ENCODE measurements at places on chromosomes 2 and 18.

DNA sequence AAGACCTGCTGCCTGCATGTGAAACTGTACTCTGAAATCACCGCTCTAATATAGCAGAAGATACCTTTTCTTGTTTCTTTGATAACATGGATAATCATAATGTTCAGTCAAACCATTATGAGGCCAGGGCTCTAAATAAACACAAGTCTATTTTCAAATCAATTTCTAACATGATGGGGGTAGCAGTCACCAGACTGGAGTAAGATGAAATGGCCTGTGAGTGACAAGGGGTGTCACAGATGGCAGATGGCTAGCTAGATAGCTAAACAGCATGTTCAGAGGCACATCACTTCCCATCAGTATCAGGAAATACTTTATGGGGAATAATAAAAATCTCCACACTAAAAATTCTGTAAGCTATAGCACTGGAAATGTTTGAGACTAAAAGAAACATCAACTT lies 14.0 kb downstream of the MBD2 start:
- peak; percentile 32 for DNase-seq

DNA sequence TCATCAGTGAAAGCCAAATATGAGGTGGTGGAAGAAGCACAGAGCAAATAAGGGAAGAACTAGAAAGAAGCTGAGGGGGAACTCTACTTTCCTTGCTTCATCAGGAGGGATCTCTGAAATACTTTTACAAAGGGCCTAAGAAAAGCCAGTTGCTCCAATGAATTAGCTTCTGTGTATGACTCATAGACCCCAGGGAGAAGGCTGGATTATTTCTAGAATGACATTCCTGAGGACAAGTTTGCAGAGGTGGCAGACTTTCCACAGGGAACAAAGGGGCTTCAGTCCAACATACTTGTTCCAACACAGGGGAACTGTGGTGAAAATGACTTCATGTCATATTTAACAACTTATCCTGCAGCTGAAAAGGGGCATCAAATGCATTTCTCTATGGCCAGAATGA lies 29.0 kb downstream of the DOK1 start:
- no peak for DNase-seq

GRCh38 chr2:27967076-27967475 lies 76.5 kb downstream of the BABAM2 start:
- no peak for DNase-seq

DNA sequence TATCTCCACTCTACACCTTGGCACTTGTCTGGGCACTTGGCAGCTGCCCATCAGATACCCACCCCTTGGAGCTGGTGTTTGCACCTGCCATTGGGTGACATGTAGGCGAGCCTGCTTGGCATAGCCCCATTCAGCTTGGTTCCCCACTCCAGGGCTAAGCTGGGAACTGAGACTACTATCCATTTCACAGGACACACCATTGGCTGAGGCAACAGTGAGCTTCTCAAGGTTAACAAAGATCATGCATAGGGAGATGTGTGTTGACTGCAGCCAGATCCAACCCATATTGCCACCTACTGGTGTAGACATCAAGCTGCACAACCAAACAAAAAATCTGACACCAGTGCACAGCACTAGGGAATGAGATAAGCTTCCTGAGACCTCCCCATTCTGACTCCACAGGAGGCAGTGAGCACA lies 1389.8 kb upstream of the TMEFF2 start:
- peak; percentile 38 for DNase-seq

DNA sequence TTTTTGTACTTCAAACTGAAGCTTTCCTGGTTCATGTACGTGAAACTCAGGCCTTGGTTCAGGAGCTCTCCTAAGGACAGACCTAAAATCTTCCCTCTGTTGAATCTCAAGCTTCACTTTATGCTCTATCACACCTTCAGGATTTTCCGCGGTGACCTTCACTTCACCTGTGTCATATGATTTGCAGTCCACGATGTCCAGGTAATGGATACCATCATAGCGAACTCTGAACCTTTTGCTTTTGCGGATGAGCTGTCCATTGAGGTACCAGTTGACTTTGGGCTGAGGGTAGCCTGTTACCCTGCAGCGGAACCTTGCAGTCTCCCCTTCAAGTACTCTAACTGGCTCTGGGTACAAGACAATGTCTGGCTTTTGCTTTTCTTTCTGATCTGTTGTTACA lies 31.2 kb downstream of the TTN start:
- no peak for DNase-seq

DNA sequence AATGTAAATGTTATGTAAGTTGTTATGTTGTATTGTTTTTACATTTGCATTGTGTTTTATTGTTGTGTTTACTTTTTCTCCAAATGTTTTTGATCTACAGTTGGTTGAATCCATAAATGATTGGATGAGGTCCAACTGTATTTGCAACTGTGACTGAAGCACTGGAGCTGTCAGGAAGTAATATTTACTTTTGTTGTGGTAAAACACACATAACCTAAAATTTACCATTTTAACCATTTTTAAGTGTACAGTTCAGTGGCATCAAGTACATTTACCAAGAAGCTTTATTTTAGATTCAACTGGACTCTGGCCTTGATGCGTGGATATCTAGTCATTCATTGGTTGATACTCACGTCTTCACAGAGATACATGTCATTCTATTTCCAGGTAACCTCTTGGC lies 181.8 kb downstream of the THADA start:
- DNase-seq = no peak

- DNase-seq = peak; percentile 64
Measured at GRCh38 chr2:101989740-101990460, 1.9 kb upstream of the IL1R2 start.

DNA sequence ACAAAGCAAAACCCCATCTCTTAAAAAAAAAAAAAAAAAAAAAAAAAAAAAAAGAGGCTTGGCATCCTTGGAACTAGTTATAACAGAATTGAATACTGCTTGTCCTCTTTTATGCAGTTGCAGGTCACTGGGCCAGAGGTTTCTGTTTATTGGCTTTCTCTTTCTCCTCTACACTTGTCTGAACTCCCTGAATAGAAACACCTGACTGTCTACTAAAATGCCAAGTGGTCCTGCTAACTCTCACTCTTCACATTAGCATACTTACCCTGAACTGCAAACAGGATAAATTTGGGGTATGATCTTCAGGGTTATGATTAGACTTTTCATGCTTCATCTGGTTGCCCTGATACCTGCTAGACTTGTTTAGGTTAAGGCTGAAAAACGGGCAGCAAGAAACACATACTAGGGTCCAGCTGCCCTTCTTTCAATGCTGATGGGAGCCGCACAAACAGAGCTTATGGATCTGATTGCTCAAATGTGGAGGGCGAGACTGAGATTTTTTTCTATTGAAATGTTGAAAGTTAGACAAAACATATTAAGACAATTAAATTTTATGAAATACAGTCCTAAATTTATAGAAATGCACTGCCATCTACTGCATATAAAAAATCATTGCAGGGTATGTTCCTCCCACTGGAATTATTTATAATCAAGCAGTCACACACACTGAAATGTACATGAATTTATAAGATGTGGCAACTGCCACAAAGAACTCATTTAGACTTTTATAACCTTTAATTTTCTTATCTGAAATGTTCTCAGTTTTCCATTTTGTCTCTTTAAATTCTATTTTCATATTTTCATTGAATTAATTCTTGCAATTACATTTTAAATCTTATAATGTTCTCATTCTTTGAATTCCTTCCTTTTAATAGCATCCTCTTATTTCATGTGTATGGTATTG lies 40.8 kb downstream of the GTF3C3 start:
- peak; percentile 40 for DNase-seq

- DNase-seq = no peak
Measured at GRCh38 chr18:75115514-75115913, 93.4 kb downstream of the PTGR3 start.
